Pancreas (tissue), 10 donors: ENCODE measurements at places on chromosomes 12 and 14. TPM values are rescaled to one million over a fixed set of nuclear protein-coding genes. Genes with fewer than 3 reads are reported as not detected.

GRCh38 chr12:67457136-67457535, 188.0 kb downstream of the CAND1 start:
- H3K36me3 ChIP-seq = no peaks in the 10 kb centered on the region
- peaks cover 10% of the 10 kb centered on the region for H3K4me1 ChIP-seq
- H3K4me3 ChIP-seq = no peak overlapping the region
- H3K27ac ChIP-seq = no peak overlapping the region
- H3K27me3 ChIP-seq = no peaks in the 10 kb centered on the region

DNA sequence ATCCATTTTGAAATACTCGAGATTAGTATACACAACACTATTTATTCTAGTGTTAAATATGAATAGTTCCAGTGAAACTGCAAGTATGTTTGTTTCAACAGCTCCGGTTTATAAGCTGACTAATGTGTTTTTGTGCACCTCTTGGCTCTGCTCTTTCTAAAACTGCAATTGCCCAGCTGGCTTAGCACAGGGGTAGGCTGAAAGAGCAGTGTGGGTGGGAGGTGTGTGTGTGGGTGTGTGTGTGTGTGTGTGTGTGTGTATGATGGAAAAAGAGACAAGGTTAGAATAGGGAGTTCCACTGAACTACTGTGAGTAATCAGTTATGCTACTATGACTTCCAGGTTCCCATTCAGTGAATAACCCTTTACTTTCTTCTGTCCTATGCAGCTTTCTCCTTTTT, 37.8 kb upstream of the DDHD1 start:
- no peaks in the 10 kb centered on the region for H3K4me1 ChIP-seq
- no peaks in the 10 kb centered on the region for H3K36me3 ChIP-seq
- H3K4me3 ChIP-seq = no peak overlapping the region
- DNase-seq = no peak
- no peaks in the 10 kb centered on the region for H3K27me3 ChIP-seq

- H3K36me3 ChIP-seq = no peaks in the 10 kb centered on the region
- no peak overlapping the region for H3K4me3 ChIP-seq
- peak; percentile 71 for DNase-seq
- no peaks in the 10 kb centered on the region for H3K4me1 ChIP-seq
- no peaks in the 10 kb centered on the region for H3K27me3 ChIP-seq
- no peak overlapping the region for H3K27ac ChIP-seq
Observed at GRCh38 chr14:104087505-104087904, 2.0 kb downstream of the ASPG start.

GRCh38 chr12:107196681-107197080, 103.3 kb upstream of the CRY1 start:
- DNase-seq = no peak
- H3K4me1 ChIP-seq = no peaks in the 10 kb centered on the region
- H3K4me3 ChIP-seq = no peak overlapping the region
- no peaks in the 10 kb centered on the region for H3K36me3 ChIP-seq
- no peak overlapping the region for H3K27ac ChIP-seq

DNA sequence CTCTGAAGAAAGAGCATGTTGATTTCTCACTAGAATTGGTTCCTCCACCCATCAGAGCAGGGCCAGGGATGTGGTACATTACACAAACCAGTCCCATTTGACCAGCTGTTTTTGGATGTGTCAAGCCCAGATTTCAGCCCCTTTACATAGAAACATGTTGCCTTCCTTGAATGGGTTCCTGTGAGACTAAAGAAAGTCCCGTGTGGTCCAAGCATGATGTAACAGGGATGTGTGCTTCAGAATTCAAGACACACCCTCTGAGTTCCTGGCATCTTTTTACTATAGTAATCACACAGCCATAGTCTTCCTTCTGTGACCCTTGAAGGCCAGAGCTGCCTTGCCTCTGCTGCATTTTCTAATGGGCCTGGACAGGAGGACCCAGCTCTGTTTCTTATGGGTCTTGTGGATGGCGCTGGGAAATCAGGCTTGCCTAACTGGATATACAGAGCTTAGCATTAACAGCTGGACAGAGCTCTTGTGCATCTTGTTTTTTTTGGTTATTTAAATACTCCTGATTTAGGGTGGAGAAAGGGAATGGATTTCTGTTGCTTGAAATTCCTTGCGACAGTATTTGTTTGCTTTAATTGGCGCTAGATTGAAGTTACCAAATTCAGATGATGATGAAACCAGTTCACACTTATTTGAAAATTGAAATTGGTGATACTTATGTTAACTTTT, 341.0 kb downstream of the ZFP36L1 start:
- no peak for DNase-seq
- H3K36me3 ChIP-seq = no peaks in the 10 kb centered on the region
- H3K27me3 ChIP-seq = no peaks in the 10 kb centered on the region
- no peak overlapping the region for H3K27ac ChIP-seq
- peaks cover 13% of the 10 kb centered on the region for H3K4me1 ChIP-seq

- DNase-seq = no peak
- H3K27me3 ChIP-seq = no peaks in the 10 kb centered on the region
- H3K36me3 ChIP-seq = no peaks in the 10 kb centered on the region
- no peak overlapping the region for H3K27ac ChIP-seq
- peaks cover 23% of the 10 kb centered on the region for H3K4me1 ChIP-seq
- no peak overlapping the region for H3K4me3 ChIP-seq
Observed at GRCh38 chr12:116050275-116050674, 227.2 kb downstream of the MED13L start.

DNA sequence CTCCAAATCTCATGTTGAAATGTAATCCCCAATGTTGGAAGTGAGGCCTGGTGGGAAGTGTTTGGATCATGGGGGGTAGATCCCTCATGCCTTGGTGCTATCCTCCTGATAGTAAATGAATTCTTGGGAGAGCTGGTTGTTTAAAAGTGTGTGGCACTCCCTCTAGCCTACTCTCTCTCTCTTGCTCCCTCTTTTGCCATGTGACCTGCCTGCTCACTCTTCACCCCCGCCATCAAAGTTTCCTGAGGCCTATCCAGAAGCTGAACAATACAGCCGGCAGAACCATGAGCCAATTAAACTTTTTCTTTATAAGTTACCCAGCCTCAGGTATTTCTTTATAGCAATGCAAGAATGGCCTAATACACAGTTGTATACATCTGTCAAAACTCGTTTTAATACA, 62.5 kb downstream of the BCL2L14 start:
- H3K27me3 ChIP-seq = no peaks in the 10 kb centered on the region
- H3K36me3 ChIP-seq = peaks cover 14% of the 10 kb centered on the region
- no peak for DNase-seq
- H3K4me1 ChIP-seq = peaks cover 2% of the 10 kb centered on the region
- H3K4me3 ChIP-seq = no peak overlapping the region

The CLEC2A gene
- not detected for total RNA-seq
